ENCODE measurements at places on chromosomes 7 and 10.

GRCh38 chr10:46787321-46787615 is 124.0 kb upstream of the PTPN20 start:
- peak; percentile 51 for DNase-seq

DNA sequence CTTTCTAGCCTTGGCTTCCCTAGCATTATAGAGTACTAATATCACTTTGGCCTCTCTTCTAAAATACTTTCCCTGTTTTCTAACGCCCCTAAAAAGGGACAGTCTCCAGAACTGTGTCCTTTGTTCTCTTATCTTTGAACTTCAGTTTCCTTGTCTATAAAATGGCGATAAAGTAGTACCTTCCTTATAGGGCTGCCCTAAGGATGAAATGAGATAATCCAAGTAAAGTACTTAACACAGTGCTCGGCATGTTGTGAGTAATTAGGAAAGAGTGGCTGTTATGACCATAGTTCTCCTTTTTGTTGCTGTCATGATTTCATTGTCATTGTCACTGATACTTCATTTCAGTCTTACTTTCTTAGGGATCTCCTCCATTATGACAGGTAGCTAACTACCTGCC is 114.7 kb downstream of the EXOC4 start:
- no peak for DNase-seq

DNA sequence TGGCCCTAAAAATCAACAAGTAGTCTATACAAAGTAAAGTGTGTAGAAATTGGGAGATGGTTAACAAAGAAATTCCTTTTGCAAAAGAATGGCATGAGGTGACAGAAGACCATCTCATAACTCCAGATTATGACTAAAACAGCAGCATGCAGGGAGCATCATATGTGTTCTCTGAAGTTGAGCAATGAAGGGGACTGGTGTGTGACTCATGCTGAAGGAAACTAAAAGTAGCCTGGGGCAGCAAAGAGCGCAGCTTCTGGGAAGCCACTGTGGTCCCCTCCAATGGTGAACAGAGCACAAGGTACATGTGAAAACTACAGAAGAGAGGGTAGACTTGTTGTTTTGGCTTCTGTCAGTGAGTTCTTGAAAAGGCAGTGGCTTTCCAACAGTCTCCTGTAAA is 133.4 kb downstream of the MACC1 start:
- DNase-seq: peak; percentile 30

- no peak for DNase-seq
Observed at GRCh38 chr10:95304463-95304862, 13.7 kb upstream of the PDLIM1 start.

GRCh38 chr7:71770269-71770907 is 638.4 kb downstream of the GALNT17 start:
- DNase-seq: no peak

DNA sequence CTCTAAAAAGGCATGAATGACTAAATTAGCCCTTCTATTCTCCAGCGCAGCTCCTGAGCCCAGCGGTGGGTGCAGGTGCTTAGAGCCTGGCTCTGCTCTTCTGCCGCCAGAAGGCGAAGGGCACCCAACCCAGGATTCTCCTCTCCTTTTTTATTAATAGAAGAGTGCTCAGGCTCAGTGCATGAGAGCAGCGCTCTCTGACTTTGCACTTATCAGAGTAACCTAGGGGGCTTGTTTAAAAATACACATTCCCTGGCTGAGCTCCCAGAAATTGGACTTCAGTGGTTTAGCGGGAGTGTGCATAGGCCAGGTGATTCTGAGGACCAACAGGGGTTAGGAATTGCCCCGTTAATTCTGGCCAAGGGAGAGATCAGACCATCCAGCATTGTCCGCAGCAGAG is 1.7 kb upstream of the PFKP start:
- DNase-seq: no peak

GRCh38 chr7:42493436-42494198 is 256.6 kb upstream of the GLI3 start:
- peak; percentile 53 for DNase-seq

GRCh38 chr7:130131191-130131834 is 61.0 kb downstream of the KLHDC10 start:
- no peak for DNase-seq

- no peak for DNase-seq
Observed at GRCh38 chr7:2018569-2019460, 213.9 kb downstream of the MAD1L1 start.

GRCh38 chr7:127786184-127786583 is 134.2 kb downstream of the SND1 start:
- no peak for DNase-seq

DNA sequence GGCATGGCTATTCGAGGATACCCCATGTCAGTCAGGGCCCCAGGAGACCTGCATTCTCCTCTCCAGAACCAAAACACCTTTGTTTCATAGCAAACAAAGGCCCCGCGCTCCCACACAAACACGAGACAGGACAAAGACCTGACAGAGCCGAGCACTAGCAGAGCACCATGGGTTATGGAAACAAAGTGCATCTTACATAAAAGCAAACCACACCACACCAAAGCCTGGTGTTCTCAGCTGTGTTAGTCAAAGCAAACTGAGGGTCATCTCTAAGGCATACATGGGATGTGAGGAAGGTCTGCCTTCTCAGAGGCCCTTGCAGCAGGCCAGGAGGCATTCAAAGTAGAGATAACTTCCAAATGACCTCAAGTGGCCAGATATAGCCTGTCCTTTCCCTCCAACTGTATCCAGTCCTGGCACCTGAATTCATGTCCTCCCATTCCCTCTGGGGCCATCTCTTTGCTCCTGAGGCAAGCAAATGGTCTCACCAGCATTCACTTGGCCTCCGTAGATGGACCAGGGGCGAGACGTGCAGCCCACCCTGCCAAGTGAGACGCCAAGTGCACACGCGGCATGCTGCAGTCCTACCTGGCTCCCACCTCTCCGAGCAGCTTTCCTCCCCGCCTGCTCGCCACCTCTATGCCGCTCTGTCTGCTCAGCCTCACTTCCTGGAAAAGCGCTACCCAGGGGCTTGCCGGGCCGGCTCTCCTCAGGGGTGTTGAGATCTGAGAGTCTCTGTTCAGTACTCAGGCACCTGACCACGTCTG is 45.3 kb upstream of the PDLIM1 start:
- DNase-seq: no peak

- DNase-seq: peak; percentile 36
Observed at GRCh38 chr10:33248638-33249037, 85.8 kb downstream of the NRP1 start.

GRCh38 chr7:50552921-50553320 is 12.3 kb downstream of the DDC start:
- DNase-seq: no peak

GRCh38 chr7:22826593-22826992 is 3.9 kb upstream of the TOMM7 start:
- no peak for DNase-seq

DNA sequence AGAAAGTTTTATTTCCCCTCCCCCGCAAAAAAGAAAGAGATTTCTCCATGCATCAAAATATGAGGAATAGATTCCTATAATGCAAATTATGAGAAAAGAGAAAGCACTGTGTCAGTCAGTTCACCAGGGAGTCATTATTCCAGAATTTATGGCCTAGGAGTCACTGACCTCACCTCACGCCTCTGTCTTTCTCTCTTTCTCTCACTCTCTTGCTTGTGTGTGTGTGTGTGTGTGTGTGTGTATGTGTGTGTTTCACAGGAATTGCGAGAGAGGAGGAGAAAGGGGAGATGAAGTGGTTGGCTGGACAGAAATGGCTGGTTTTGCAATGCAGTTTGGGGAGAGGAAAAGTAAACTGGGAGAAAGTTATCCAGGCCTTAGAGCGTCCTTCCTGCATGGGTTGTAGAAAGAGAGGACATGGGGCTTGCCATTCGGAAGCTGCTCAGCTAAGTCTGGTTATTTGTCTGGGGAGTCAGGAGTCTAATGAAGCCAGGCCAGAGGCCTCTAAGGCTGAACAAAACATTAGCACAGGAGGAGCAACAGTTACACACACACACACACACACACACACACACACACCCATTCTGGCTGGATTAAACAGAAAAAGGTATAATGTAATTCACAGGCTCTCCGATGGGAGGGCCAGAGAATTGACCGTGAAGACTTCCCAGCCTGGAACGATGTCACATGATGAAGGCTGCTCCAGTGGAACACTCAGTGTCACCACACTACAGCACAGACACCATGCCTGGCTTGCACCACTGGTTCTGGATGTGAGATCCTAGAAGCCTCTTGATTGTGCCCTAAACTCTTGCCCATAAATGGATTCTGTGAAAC is 12.8 kb upstream of the FFAR4 start:
- no peak for DNase-seq

DNA sequence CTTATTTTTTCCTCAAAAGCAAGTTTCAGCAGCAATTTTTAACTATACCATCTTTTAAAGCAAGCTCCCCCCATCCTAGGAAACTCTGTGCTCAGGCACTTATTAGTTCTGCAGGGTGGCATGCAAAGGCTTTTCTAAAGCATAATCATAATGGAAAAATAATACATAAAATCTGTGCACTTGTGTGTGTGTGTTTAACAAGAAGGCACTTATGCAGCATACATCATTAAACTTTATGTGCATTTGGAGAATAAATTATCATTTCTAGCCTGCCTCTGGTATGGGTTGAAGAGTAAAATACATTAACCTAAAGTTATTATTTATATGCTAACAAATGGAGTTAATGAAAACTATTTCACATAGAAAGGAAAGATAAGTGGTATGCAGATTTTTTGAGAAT is 5.6 kb upstream of the RASSF4 start:
- DNase-seq: no peak

GRCh38 chr10:72337039-72337629 is 17.6 kb downstream of the DNAJB12 start:
- DNase-seq: no peak

DNA sequence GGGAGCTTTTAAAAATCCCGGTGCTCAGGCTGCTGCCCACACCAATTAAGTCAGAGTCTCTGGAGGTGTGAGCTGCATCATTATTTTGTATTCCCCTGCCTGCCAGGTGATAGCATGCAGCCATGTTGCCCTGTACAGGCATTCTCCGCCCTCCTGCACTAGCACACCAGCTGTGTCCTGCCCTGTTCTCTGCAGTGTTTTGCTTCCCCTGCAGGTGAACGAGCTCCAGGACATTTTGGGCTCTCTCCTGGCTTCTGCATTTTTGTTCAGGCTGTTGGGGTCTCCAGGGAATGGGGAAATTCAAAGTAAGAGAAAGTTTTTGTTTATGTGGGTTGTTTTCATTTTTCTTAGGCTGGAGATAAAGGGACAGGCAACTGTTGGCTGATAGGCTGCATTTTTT is 271.0 kb upstream of the COBL start:
- no peak for DNase-seq

GRCh38 chr7:92699560-92699959 is 109.4 kb upstream of the FAM133B start:
- DNase-seq: no peak

GRCh38 chr7:18905316-18905943 is 212.0 kb downstream of the TWIST1 start:
- no peak for DNase-seq

DNA sequence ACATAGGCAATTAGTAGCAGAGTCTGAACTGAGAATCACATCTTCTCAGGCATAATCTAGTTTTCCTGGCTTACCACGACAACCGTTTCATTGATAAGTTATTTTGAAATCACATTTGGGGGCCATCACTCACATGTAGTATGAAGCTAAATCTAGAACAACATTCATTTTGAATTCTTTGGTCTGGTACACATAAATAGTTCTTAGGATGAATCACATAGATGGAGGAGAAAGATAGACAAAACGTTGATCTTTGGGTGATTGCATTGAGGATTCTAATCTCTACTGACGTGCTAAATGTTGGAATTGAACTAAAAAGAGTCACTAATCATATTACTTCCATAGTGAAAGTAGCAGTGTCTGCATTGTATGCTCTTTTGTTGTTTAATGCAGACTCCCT is 1022.6 kb downstream of the LRMDA start:
- no peak for DNase-seq

DNA sequence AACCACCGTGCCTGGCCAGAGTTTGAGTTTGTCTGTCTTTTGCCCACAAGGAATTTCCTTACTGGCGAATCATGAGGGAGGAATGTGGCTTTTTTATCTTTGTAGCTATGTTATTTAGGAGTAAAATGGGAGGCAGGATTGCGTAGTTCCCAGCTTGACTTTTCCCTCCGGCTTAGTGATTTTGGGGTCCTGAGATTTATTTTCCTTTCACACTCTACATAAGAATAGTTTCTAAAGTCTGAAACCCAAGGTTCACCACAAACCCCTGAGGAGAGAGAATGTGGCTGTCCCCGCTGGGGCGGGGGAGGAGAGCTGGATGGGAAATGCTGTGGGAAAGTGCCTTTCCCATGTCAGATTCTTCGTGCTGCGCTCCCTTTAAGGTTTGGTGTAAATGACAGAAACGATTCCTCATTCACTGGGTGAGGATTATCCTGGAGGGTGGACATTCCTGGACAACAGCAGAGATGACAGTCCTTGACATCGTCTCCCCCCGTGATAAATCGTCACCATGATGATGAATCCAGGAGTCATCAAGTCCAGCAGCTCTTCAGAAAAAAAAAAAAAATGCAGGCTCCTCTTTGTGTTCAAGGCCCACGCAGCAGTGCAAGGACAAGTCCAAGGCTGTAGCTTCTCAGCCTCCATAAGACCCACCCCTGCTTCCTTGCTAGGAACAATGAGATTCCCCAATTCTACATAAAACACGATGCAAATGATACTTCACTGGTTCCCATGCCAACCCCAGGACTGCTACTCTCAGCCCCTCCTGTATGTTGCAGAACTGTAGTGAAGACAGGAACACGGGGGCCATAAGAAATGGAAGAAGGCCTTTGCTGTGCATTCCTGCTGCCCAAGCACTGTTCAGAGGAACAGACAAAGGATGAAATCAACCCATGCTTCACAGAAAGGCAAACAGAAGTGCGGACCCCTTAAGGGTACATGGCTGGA is 233.1 kb downstream of the CCDC3 start:
- no peak for DNase-seq

DNA sequence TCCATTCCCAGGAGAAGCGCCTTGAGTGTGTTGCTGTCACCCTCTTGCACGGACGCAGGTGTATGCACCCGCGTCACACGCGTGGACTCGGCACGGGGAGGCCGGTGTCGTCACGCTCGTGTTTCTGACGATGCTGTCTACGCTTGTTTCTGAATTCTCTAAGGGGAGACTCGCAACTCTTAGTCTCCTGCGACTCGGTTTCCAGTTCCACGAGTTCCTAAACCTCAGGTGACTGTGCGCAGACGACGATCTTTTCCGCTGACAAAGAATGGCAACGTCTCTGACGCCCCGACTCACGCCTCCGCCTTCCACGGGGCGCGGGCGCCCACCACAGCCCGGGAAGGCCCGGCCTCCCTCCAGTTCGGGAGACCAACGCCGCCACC is 579 bp downstream of the IDI1 start:
- no peak for DNase-seq

DNA sequence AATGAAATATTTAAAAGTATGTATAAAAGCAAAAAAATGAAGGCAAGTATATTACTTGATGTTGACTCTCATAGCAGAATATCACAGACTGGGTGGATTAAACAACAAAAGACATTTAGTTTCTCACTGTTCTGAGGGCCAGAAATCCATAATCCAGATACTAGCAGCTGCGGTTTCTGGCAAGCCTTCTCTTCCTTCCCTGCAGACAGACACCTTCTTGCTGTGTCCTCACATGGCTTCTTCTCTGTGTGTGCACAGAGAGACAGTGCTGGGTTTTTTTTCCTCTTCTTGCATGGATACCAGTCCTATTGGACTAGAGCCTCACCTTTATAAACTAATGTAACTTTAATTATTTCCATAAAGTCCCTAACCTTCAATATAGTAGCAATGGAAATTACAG is 127.9 kb upstream of the AKR1E2 start:
- DNase-seq: no peak

- no peak for DNase-seq
Observed at GRCh38 chr10:80137031-80137862, 4.7 kb downstream of the PLAC9 start.

Data from epithelial cell of proximal tubule (primary cell).